ENCODE measurements at places on chromosomes 13 and 19. TPM values are rescaled to one million over a fixed set of nuclear protein-coding genes. Genes with fewer than 3 reads are reported as not detected.

The SLC7A9 gene
- total RNA-seq = not detected

The BST2 gene
- total RNA-seq = 101 TPM

DNA sequence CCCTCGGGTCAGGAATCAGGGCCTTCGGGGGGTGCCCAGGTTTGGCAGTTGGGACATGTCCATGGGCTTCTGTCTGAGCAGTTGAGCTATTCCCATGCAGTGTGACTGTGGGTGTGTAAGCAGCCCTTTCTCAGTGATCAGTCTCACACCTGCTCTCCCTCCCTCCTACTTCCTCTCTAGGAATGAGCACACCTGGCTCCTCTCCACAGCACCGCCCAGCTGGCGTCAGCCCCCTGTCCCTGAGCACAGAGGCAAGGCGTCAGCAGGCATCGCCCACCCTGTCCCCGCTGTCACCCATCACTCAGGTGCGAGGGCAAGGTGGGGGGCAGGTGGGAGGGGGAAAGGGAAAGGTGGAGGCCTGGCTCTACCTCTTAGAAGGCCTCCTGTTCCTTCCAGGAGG, 25.9 kb downstream of the COMP start:
- no peak for DNase-seq
- no peaks in the 10 kb centered on the region for H3K4me1 ChIP-seq
- no peak overlapping the region for H3K27ac ChIP-seq
- H3K4me3 ChIP-seq = no peak overlapping the region
- H3K27me3 ChIP-seq = no peaks in the 10 kb centered on the region

DNA sequence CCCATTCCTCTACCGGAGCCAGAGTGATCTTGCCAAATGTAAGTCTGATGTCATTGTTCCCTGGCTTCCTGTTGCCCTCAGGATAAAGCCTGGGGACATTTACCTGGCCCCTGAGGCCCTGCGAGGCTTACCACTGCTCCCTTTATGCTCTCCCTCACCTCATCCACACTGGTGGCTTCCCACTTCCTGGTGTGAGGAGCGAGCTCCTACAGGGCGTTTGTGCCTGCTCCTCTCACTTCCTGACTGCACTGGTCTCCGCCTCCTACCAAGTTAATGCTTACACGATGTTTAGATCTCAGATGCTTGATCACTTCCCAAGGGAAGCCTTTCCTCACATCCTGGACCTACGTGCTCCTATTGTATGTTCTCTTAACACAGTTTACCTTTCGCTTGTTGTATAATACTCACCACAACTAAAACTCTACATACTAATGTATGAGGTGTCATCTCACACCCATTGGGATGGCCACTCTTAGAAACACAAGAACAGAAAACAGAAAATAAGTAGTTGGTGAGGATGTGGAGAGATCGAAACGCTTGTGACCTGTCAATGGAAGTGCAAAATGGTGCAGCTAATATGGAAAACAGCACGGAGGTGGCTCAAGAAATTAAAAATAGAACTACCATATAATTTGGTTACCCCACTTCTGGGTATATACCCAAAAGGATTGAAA, 177.6 kb downstream of the SHISA2 start:
- no peak overlapping the region for H3K4me3 ChIP-seq
- H3K27me3 ChIP-seq = no peaks in the 10 kb centered on the region
- H3K36me3 ChIP-seq = no peaks in the 10 kb centered on the region
- no peak for DNase-seq
- H3K27ac ChIP-seq = no peak overlapping the region

DNA sequence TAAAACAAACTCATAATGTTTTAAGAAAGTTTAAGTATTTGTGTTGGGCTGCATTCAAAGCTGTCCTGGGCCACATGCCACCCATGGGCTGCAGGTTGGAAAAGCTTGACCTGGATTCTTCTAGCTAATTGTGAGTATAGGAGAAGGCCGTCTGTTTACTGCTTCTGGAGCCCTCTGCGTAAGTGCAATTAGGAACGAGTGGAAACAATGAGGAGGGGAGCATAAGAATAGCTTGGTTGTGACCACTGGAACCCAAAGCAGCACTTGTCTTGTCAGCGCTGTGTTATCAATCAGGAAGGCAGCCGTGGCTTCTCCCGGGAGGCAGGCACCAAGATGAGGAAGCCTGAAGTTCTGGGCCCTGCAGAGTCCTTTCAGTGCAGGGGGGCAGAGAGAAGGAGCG, 110.4 kb upstream of the MBNL2 start:
- no peak for DNase-seq
- H3K36me3 ChIP-seq = no peaks in the 10 kb centered on the region
- H3K4me1 ChIP-seq = no peaks in the 10 kb centered on the region
- no peaks in the 10 kb centered on the region for H3K27me3 ChIP-seq
